Purkinje cell (primary cell): ENCODE measurements at places on chromosomes 7 and 10. TPM values are rescaled to one million over a fixed set of nuclear protein-coding genes. Genes with fewer than 3 reads are reported as not detected.

Gene BUD23
- 60.8 and 63.6 TPM in 2 replicates for polyA plus RNA-seq

Gene URGCP
- polyA plus RNA-seq = 20.1 and 21.0 TPM in 2 replicates

Gene DENND2A
- polyA plus RNA-seq = 0.99 and 1.4 TPM in 2 replicates

Gene TMEM139
- 2.9 TPM in 1 of 2 replicates, not detected in the other for polyA plus RNA-seq

Gene ZNF92
- 7.8 and 8.2 TPM in 2 replicates for polyA plus RNA-seq
